ENCODE measurements at places on chromosomes 4 and X. TPM values are rescaled to one million over a fixed set of nuclear protein-coding genes. Genes with fewer than 3 reads are reported as not detected.

NSG1 gene
- not detected for total RNA-seq

DUX4 gene
- total RNA-seq: not detected

DCAF12L2 gene
- total RNA-seq: not detected

SPOCK3 gene
- total RNA-seq: not detected

EDA2R gene
- 0.15 TPM for total RNA-seq
